ENCODE measurements at places on chromosomes 16 and 17.

DNA sequence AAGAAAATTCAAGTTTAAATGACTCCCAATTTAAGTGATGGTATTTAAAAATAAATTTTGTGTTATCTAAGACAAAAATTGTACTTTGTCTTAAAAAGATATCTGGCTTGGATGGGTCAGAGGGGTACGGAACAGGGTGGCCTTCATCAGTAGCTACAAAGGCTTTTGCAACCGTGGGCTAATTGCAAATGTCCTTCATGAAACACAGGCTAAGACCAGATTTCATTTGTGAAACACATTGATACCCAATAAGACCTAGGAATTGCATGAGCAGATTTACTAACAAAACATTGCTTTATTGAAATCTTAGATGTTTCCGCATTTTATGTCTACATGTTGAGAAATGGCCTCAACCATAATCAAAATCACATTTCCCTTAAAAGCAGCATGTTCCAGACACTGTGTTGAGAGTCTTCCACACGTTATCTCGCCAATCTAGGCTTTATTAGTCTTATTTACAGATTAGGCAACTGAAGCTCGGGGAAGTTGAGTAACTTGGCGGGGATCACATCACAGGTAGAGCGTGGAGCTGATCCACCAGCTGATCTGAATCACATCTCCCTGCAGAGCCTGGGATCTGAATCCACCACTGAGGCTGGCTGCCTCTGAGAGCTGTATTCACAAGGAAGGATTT lies 21.8 kb downstream of the FBXO39 start:
- DNase-seq = no peak

DNA sequence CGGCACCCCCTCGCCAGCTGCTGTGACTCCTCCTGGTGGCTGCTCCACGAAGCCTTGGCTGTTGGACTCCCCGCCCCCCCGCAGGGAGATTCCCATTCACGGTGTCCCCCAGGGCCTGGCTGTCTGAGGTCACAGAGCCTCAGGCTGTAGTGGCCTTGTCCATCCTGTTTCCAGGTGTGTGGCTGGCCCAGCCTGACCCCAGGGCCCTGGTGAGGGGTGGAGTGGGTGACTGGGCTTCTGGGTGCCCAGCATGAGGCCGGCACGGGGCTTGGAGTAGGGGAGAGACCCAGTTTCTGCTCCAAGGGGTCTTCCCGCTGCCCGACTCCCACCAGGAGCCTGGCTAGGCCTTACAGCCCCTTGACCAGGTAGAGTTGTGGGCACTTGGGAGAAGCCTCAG lies 10.4 kb downstream of the PRSS27 start:
- no peak for DNase-seq

- DNase-seq = no peak
Measured at GRCh38 chr16:75066861-75067447, 49.6 kb downstream of the LDHD start.

- no peak for DNase-seq
Measured at GRCh38 chr17:64131606-64132270, 1.8 kb upstream of the ERN1 start.

- DNase-seq = no peak
Measured at GRCh38 chr17:61392679-61393078, 7.0 kb upstream of the TBX2 start.

- no peak for DNase-seq
Measured at GRCh38 chr17:56896968-56897359, 16.9 kb downstream of the TRIM25 start.

GRCh38 chr17:58593123-58593522 lies 78.7 kb upstream of the MTMR4 start:
- no peak for DNase-seq

GRCh38 chr16:47465919-47466630 lies 4.9 kb downstream of the PHKB start:
- DNase-seq = no peak

- no peak for DNase-seq
Measured at GRCh38 chr16:4285167-4285566, 12.3 kb upstream of the TFAP4 start.

DNA sequence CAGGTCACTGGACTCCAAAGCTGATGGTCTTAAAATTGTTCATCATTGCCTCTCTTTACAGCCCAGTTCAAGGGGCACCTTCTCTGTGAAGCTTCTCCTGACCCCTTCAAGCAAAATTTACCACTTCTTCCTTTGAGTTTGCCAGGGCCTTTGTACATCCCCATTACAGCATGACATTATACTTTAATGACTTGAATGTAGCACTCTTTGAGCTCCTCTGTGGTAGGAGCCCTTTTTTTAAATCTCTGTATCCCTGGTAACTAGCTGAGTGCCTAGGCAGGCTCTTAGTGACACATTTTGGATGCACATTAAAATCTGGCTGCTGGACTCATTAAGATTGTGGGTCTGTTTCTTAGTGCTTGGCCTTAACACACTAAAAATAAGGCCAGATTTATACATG lies 412.1 kb downstream of the CA10 start:
- no peak for DNase-seq

- no peak for DNase-seq
Measured at GRCh38 chr16:84610376-84610775, 7.5 kb downstream of the COTL1 start.

GRCh38 chr17:34465789-34466188 lies 102.8 kb upstream of the CCL1 start:
- no peak for DNase-seq

DNA sequence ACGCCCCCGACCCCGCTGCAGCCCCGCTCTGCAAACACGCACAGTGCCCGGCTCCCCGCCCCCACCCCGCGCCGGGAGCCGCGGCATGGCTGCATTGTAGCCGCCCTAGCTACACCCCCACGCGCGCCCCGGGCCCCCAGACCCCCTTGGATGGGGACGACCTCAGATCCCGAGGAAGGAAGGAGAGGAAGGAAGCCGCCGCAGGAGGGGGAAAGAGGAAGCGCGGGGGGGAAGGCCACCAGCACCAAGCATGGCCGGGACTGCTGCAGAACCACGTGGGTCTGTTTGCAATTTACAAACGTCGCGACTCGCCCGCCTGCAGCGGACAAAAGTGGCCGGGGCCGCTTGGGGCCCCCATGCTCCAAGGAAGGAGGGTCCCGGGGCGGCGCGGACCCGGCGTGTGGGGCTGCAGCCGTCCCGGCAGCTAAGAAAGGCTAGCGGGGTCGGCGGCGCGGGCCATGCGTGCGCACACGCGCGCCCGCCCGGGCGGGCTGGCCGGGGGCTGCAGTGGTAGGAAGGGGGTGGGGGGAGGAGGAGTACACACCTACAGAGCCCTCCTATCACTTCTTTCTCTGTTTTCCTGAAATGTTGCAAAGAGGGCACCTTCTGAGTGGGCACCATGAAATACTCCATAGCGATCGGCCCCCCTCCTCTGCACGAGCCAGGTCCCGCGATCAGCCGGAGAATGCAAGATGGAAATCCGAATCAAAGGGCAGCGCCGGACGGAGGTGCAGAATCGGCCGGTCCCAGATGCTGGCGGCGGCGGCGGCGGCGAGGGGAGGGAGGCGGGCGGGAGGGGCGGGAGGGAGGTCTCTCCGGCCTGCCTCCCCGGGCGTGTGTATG lies 488 bp downstream of the TFAP4 start:
- no peak for DNase-seq

GRCh38 chr16:22103441-22103840 lies 11.1 kb downstream of the VWA3A start:
- no peak for DNase-seq

DNA sequence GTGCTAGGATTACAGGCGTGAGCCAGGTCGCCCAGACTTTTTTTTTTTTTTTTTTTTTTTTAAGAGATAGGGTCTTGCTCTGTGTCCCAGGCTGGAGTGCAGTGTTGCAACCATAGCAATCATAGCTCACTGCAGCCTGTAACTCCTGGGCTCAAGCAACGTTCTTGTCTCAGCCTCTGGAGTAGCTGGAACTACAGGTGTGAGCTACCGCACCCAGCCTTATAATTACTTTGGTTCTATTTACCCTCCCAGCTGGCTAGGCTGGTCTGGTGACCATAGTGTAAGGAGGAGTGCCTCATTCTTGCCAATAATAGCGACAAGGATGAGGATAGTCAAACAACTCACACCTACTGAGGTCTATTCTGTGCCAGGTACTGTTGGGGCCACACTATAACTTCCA lies 39.6 kb upstream of the USP7 start:
- DNase-seq = no peak

- no peak for DNase-seq
Measured at GRCh38 chr16:81676883-81677737, 102.0 kb upstream of the PLCG2 start.

- DNase-seq = no peak
Measured at GRCh38 chr16:89574681-89575246, 794 bp upstream of the CPNE7 start.

- no peak for DNase-seq
Measured at GRCh38 chr17:57092171-57092570, 7.1 kb downstream of the AKAP1 start.

DNA sequence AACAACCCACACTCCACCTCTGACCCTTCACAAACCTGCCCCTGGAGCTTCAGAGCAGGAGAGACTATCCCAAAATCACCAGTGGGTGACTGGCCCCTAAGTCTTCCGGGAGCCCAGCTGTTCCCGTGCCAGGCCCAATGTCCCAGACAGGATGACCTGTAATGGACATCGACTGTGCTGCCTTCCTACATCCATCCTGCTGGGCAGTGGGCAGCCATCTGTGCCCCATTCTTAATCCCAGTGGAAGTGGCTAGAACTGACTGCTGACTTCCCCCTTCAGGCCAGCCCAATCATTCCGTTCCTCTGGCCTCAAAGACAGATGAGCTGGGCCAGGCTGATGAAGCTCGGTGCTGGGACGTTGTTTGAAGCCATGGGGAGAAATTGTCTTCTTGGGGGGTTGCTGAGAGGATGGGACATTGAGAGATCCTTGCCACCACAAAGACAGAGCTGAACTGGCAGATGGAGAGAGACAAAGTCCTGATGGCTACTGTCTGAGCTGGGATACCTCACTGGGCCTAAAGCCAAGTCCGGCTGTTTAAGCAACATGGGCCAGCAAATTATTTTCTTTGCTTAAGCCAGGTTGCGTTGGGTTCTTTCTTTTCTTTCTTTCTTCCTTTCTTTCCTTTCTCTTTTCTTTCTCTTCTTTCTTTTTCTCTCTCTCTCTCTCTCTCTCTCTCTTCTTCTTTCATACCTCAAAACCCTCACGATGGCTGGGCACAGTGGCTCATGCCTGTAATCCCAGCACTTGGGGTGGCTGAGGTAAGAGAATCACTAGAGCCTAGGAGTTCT lies 17.9 kb upstream of the ALOX15B start:
- DNase-seq = no peak

DNA sequence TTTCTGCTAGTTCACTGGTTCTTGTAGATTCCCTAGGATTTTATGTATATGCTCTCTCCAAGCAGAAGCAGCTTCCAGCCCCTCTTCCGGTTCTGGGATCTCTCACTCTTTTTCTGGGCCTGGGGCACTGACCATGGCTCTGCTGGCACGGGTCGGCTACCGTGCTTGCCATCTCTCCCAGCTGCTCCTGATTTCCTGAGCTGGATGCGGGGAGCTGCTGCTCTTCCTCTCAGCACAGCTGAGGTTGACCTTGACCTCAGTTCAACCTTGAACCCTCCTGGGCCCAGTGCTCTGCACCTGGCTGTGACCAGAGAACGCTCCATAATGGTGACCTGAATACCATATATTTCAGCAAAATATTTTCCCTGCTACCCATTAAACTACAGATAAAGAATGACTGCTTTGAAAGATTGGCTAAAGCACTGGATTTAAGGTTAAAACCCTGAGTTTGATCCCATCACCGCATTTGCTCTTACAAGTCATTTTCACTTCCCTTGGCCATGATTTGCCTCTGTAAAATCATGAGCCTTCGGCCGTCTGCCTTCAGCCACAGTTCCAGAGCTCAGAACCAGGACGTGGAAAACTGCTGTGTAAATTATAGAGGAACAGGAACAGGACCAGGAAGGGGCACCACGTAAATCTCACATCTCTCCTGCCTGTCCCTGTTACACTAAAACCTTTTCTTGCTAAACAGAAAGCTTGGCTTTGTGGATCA lies 130.8 kb upstream of the CHMP6 start:
- DNase-seq = no peak

DNA sequence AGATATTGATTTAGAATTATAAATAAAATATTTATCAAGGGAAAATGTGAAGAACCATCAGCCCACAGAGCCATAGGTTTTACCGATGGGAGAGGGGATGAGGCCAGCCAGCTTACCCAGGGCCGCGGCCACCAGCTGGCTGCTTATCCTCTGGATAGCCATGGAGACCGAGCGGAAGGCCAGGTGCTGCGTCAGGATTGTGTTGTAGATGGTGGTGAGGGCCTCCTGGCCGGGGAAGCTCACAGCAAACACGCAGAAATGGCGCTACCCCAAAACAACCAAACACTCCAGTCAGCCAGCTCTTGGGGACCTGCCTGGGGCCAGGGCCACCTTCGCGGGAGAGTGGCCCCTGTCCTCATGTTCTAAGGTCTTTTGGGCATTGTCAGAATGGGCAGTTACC lies 97.8 kb downstream of the DNAH17 start:
- no peak for DNase-seq

GRCh38 chr16:75218256-75219076 lies at the start of gene CTRB1:
CTRB1 (plus strand) TSS chr16:75218988; CDS start chr16:75219008, 20 bp downstream.
- DNase-seq = no peak

- no peak for DNase-seq
Measured at GRCh38 chr17:1732833-1733321, 8.4 kb downstream of the WDR81 start.

DNA sequence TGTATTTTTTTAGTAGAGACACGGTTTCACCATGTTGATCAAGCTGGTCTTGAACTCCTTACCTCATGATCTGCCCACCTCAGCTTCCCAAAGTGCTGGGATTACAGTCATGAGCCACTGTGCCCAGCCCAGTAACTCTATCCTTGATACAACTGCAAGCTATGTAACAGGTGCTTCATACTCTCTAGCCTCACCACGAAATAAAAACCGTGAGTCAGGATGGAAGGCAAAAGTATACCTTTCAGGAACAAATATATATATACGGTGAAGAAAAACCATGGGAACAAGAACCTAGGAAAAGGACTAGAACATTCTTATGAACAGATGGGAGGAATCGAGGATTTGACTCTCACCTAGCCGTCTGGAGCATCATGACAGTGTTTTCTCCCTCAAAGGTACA lies 9.6 kb upstream of the FBF1 start:
- no peak for DNase-seq

GRCh38 chr17:8292639-8293395 lies 2.4 kb downstream of the SLC25A35 start:
- DNase-seq = no peak

DNA sequence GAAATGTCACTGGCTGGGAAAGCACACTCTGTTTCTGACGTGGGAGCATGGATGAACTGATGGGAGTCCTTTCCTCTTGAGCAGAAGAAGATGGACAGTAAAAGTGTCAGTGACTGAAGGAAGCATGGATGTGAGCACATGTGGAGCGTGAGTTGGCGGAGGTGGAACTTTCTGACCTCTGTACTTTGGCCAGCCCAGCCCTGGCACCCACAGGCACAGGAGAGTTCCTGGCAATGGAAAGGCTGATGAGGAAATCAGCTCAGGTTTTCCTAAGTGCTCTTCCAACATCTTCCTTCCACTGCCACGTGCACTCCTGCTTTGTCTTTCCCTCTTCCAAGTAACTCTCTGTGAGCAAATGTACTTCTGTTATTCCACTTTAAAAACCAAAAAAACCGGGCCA lies 276.8 kb downstream of the NTN1 start:
- DNase-seq = no peak
